Upper lobe of right lung (tissue), 1 donor: ENCODE measurements at places on chromosomes 3 and 15. TPM values are rescaled to one million over a fixed set of nuclear protein-coding genes. Genes with fewer than 3 reads are reported as not detected.

GRCh38 chr3:144128108-144128892, 156.7 kb downstream of the DIPK2A start:
- H3K27me3 ChIP-seq: no peaks in the 10 kb centered on the region
- no peaks in the 10 kb centered on the region for H3K36me3 ChIP-seq
- DNase-seq: no peak

DNA sequence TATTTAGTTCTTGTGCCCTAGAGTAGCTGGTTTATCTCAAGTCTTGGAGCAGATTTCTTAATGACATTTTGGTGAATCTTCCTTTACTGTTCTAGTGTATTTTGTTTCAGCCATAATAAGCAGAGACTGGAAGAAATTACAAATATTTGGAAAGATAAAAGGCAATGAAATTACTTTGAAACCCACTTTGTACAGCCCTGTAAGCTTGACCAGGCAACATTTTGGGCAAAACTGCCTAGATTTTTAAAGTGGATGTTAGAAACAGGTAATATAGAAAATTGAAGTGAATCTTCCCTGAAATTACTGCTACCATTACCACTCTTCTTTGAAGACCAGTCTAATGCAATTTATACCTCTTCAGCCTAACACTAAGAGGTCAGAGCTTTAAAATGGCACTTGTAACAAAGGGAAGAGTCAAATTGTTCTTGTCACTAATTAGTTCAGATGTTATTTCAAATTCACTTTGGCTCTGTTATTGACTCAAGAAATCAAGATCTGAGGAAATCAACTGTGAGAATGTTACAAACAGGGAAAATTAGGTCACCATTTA, 589.4 kb downstream of the NLGN1 start:
- no peak overlapping the region for H3K4me3 ChIP-seq
- H3K4me1 ChIP-seq: no peaks in the 10 kb centered on the region
- H3K36me3 ChIP-seq: no peaks in the 10 kb centered on the region
- DNase-seq: no peak
- H3K27ac ChIP-seq: no peak overlapping the region

GRCh38 chr3:158158969-158159368, 49.1 kb downstream of the RSRC1 start:
- DNase-seq: no peak
- no peak overlapping the region for H3K4me3 ChIP-seq
- H3K36me3 ChIP-seq: no peaks in the 10 kb centered on the region
- no peak overlapping the region for H3K27ac ChIP-seq
- H3K27me3 ChIP-seq: no peaks in the 10 kb centered on the region

DNA sequence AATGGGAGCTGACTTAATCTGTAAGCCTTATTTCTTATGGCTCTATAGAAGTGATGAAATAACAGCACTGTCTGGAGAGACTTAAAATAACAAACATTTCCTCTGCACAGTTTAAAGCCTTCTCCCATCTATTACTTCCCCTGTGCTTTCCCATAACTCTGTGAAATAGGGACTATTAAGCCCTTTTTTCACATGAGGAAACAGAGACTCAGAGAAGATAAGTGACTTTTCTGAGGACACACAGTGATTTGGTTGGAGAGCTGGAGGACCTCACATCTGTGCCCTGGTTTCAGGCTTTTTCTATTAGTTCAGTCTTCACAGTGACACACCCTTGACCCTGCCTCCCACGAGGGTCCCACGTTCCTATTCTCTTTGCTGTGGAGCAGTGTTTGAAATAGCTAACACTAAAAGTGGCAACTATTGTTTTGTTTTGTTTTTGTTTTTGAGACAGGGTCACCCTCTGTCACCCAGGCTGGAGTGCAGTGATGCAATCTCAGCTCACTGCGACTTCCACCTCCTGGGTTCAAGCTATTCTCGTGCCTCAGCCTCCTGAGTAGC, 82.9 kb downstream of the ST6GAL1 start:
- no peaks in the 10 kb centered on the region for H3K27me3 ChIP-seq
- H3K36me3 ChIP-seq: no peaks in the 10 kb centered on the region
- peaks cover 42% of the 10 kb centered on the region for H3K4me1 ChIP-seq
- DNase-seq: no peak

DNA sequence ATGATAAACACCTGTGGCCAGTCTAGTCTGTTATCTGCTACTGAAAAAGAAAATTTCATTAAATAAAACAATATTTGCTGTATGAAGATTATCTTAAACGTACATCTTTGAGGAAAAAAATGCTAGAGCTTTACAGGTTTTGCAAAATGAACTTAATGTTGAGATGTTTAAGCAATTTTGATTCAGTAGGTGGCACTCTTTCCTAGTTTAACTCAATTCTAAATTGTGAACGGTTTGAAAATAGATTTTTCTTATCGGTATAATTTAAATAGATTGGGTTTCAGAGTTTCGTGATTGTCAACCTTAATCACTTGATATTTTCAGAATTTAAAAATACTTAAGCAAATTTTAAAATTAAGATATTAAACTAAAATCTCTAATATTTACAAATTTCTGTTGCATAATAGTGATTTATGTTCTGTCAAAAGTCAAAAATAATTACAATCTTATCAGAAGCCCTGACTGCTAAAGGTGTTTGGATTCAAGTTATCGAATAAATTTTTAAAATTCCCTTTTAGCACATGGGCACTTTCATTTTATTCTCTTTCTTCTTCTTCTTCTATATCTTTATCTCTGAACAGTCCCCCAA, 7.0 kb upstream of the RNF111 start:
- H3K4me1 ChIP-seq: peaks cover 6% of the 10 kb centered on the region
- no peaks in the 10 kb centered on the region for H3K36me3 ChIP-seq
- H3K27me3 ChIP-seq: no peaks in the 10 kb centered on the region
- DNase-seq: no peak

DNA sequence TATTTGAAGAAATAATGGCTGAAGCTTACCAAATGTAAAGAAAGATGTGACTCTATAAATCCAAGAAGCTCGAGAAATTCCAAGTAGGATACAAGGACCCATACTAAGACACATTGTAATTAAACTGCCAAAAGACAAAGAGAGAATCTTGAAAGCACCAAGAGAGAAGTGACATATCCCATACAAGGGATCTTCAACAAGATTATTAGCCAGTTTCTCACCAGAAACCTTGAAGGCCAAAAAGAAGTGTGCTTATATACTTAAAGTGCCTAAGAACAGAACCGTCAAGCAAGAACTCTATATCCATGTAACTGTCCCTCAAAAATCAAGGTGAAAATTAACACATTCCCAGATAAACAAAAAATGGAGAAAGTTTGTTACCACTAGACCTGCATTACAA, 220.5 kb downstream of the ADAMTS17 start:
- H3K4me1 ChIP-seq: peaks cover 8% of the 10 kb centered on the region
- no peaks in the 10 kb centered on the region for H3K36me3 ChIP-seq
- no peak overlapping the region for H3K27ac ChIP-seq
- no peak overlapping the region for H3K4me3 ChIP-seq
- H3K27me3 ChIP-seq: no peaks in the 10 kb centered on the region

- H3K27me3 ChIP-seq: no peaks in the 10 kb centered on the region
- H3K4me3 ChIP-seq: no peak overlapping the region
- H3K27ac ChIP-seq: no peak overlapping the region
Observed at GRCh38 chr15:91516866-91517265, 336.6 kb upstream of the SLCO3A1 start.

DNA sequence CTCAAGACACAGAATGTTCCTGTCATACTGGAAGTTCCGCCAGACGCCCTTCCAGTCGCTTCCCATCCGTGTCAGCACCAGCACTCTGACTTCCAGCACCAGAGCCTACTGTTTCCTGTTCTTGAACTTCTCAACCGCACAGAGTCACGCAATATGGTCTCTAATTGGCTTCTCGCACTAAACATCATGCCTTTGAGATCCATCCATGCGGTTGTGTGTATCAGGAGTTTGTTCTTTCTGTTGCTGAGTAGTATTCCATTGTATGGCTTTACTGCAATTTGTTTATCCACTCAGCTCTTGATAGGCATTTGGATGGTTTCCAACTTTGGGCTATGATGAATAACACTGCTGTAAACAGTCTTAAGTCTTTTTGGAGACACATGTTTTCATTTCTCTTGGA, 112.1 kb downstream of the LRRK1 start:
- peaks cover 12% of the 10 kb centered on the region for H3K4me1 ChIP-seq
- no peak overlapping the region for H3K4me3 ChIP-seq
- no peak overlapping the region for H3K27ac ChIP-seq

GRCh38 chr3:55885721-55886120, 398.6 kb upstream of the WNT5A start:
- H3K36me3 ChIP-seq: no peaks in the 10 kb centered on the region
- H3K27ac ChIP-seq: no peak overlapping the region
- peaks cover 11% of the 10 kb centered on the region for H3K4me1 ChIP-seq
- H3K4me3 ChIP-seq: no peak overlapping the region
- DNase-seq: no peak

GRCh38 chr15:98506172-98506571, 142.2 kb upstream of the IGF1R start:
- H3K27me3 ChIP-seq: peaks cover 4% of the 10 kb centered on the region
- H3K27ac ChIP-seq: peak overlapping the region; percentile 58
- DNase-seq: no peak
- no peaks in the 10 kb centered on the region for H3K36me3 ChIP-seq
- no peaks in the 10 kb centered on the region for H3K4me1 ChIP-seq

- H3K4me1 ChIP-seq: peaks cover 56% of the 10 kb centered on the region
- no peak for DNase-seq
- peak overlapping the region; percentile 100 for H3K4me3 ChIP-seq
- no peaks in the 10 kb centered on the region for H3K36me3 ChIP-seq
Observed at GRCh38 chr15:72229947-72230196, 1.1 kb downstream of the PKM start.

DNA sequence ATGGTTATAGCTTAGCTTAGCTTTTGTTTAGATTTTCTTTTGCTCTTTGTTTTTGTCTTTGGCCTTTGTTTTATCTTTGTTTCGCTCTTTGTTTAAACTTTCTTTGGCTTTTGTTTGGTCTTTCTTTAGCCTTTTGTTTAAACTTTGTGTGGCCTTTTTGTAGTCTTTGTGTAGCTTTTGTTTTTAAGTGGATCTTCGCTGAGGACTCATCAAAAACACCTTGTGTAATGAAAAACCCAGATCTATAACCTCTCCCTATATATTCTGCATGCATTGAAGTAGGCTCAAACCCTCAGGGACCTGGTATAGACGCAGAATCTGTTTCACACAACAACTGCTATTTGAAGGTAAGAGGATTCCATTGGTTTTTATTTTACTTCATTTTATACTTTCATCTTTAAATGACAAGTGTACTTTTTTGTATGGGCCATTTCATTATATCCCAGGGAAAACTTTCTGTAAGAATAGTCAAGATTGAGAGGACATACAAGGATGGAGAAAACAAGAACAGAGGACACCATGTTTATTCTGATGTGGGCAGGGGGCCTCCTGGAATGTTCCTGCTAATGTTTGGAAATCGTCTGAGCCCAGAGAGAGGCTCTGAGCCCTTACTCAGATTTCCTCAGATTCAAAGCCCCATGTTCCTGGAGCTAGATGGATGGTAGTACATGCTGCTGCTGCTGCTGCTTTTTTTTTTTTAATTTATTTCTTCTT, at the start of gene MOBP:
Gene MOBP, plus strand, starts transcription at position 287 of the 714 bp plus-strand sequence. CDS start 34,390 bp downstream, outside the sequence.
- H3K4me3 ChIP-seq: no peak within 1 kb of the TSS
- DNase-seq: no peak
- no peaks in the 10 kb centered on the region for H3K36me3 ChIP-seq
- no peak within 1 kb of the TSS for H3K27ac ChIP-seq
- no peaks in the 10 kb centered on the region for H3K4me1 ChIP-seq
- no peaks in the 10 kb centered on the region for H3K27me3 ChIP-seq

GRCh38 chr3:122357828-122358702, 25.0 kb downstream of the MIX23 start:
- no peak overlapping the region for H3K27ac ChIP-seq
- H3K4me1 ChIP-seq: no peaks in the 10 kb centered on the region
- peaks cover 42% of the 10 kb centered on the region for H3K36me3 ChIP-seq
- no peak for DNase-seq

DNA sequence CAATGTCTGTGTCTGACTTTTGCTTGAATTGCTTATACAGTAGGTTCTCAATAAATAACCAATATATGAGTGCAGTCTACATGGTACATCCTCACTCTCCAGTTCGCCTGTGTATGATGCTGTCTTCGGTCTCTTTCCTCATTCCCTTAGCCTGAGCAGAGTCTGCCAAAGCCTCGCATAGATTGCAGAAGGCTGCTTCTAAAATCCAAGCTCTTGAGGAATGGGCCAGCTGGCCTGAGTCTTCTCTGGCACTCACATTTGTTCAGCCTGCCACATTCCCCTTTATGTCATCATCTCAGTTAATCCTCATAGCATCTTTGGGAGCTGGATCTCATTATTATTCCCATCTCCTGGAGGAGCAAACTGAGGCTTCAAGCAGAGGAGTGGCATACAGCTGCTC, 27.2 kb upstream of the ADAMTS7 start:
- H3K4me3 ChIP-seq: no peak overlapping the region
- DNase-seq: no peak
- H3K4me1 ChIP-seq: no peaks in the 10 kb centered on the region
- H3K27ac ChIP-seq: no peak overlapping the region
- H3K27me3 ChIP-seq: no peaks in the 10 kb centered on the region

DNA sequence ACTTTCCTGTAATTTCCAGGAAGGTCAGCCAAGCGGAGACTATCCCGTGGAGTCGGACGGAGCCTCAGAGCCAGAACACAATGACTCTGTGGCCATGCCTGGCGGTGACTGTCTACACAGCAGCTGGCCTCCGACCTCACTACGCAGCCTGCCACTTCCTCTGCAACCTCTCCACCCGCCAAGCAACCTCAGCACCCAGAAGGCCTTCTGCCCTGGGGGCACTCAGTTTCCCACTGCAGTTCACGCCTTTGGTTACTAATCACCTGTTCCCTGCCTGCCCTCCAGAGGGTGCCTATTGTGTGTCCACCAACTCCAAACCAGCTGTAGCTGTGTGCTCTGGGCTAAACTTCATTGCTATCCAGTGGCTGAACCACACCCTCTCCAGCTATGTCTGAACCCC, 44.0 kb downstream of the TM2D3 start:
- H3K4me3 ChIP-seq: no peak overlapping the region
- no peak for DNase-seq
- no peak overlapping the region for H3K27ac ChIP-seq
- H3K4me1 ChIP-seq: no peaks in the 10 kb centered on the region
- no peaks in the 10 kb centered on the region for H3K36me3 ChIP-seq

DNA sequence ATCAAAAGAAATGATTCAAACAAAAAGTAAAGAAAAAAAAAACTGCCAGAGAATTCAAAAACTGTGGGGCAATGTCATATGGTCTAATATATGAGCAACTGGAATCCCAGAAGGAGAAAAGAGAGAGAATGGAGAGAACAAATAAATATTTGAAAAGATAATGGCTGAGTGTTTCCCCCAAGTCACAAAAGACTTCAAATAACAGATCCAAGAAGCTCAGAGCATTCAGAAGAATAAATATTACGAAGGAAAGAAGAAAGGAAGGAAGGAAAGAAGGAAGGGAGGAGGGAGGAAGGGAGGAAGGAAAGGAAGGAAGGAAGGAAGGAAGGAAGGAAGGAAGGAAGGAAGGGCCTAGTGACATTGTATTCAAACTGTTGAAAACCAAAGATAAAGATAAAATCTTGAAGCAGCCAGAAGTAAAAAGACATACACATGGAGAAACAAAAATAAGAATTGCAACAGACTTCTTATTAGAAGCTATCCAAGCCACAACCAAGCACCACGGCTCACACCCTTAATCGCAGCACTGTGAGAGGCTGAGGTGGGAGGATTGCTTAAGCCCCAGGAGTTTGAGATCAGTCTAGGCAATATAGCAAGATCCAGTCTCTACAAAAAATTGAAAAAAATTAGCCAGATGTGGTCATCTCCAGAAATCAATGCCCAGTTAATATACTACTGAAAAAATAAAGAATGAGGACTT, 118.9 kb upstream of the IGSF10 start:
- no peak for DNase-seq
- no peaks in the 10 kb centered on the region for H3K27me3 ChIP-seq
- no peak overlapping the region for H3K4me3 ChIP-seq
- no peaks in the 10 kb centered on the region for H3K36me3 ChIP-seq
- H3K4me1 ChIP-seq: no peaks in the 10 kb centered on the region

The ZNF660 gene
- 5.9 TPM for total RNA-seq

The CRBN gene
- 56.0 TPM for total RNA-seq

The SNX22 gene
- 28.3 TPM for total RNA-seq

The KLF13 gene
- total RNA-seq: 176 TPM

The DLL4 gene
- 22.0 TPM for total RNA-seq

The NECTIN3 gene
- 25.2 TPM for total RNA-seq

The CYP11A1 gene
- 1.1 TPM for total RNA-seq
